Glutamatergic neuron (in vitro differentiated cells): ENCODE measurements at places on chromosomes 16 and 17. TPM values are rescaled to one million over a fixed set of nuclear protein-coding genes. Genes with fewer than 3 reads are reported as not detected.
A peak's percentile ranks its signal among the peaks of the same experiment; 100 is the strongest.

CACNG3 gene
- total RNA-seq = 2.2 TPM

SLC26A11 gene
- 15.9 TPM for total RNA-seq

GRCh38 chr17:31431852-31432658 lies 40.6 kb downstream of the RAB11FIP4 start:
- H3K4me3 ChIP-seq = peak overlapping the region; percentile 74
- H3K36me3 ChIP-seq = peaks cover 9% of the 10 kb centered on the region
- no peak for DNase-seq

SRCIN1 gene
- 20.8 TPM for total RNA-seq

BEAN1 gene
- 1.8 TPM for total RNA-seq

- H3K36me3 ChIP-seq = no peaks in the 10 kb centered on the region
- H3K4me3 ChIP-seq = no peak overlapping the region
- no peak for DNase-seq
- H3K27ac ChIP-seq = no peak overlapping the region
- H3K4me1 ChIP-seq = peaks cover 2% of the 10 kb centered on the region
Observed at GRCh38 chr16:11630046-11630767, 38.0 kb upstream of the SNN start.

KRTAP2-1 gene
- not detected for total RNA-seq

- no peaks in the 10 kb centered on the region for H3K27me3 ChIP-seq
- no peak overlapping the region for H3K27ac ChIP-seq
- H3K36me3 ChIP-seq = no peaks in the 10 kb centered on the region
- DNase-seq = no peak
- H3K4me1 ChIP-seq = no peaks in the 10 kb centered on the region
Observed at GRCh38 chr16:16940351-16940750, 530.4 kb downstream of the XYLT1 start.

CCL8 gene
- not detected for total RNA-seq
